Suprapubic skin (tissue), 4 donors: ENCODE measurements at places on chromosomes 4 and X. TPM values are rescaled to one million over a fixed set of nuclear protein-coding genes. Genes with fewer than 3 reads are reported as not detected.

Gene SFRP2
- 9.3 TPM for total RNA-seq

Gene CLNK
- total RNA-seq, result 0.11 TPM

Gene SPIN2B
- total RNA-seq, result 7.8 TPM

Gene KANTR
- total RNA-seq, result 17.6 TPM

Gene TRIM75
- total RNA-seq, result not detected
